ENCODE measurements at places on chromosomes 4 and X. TPM values are rescaled to one million over a fixed set of nuclear protein-coding genes. Genes with fewer than 3 reads are reported as not detected.

DNA sequence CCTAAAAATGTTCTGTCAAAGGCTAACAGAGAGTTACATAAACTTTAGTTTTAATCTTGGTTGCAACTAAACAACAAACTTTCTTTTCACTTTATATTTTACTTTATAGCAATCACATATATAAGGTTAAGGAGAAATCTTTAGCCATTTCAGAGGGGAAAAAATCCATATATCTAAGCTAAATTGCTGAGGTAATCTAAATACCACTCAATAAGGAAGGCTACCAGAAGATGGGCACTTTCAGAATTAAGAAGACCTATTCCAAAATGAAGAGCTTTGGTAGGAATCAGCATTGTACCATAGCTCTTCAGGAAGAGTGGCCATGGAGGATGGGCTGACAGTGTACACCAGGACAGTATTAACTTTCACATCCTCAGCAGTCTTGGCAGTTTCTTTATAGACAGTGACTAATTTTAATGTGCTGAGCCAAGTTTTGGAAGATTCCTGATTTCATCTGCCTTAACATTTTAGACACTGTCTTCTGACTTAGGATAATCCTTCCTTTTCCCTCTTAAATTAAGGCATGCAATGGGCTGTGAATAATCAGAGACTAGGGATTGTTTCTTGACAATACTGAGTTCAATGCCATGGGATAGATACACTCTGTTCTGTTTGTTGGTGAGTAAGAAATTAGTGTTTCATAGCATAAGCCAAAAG is 7.1 kb downstream of the FAT4 start:
- H3K27ac ChIP-seq, result peak overlapping the region; percentile 62
- no peaks in the 10 kb centered on the region for H3K36me3 ChIP-seq
- H3K4me3 ChIP-seq, result peak overlapping the region; percentile 45
- H3K4me1 ChIP-seq, result peaks cover 44% of the 10 kb centered on the region

DNA sequence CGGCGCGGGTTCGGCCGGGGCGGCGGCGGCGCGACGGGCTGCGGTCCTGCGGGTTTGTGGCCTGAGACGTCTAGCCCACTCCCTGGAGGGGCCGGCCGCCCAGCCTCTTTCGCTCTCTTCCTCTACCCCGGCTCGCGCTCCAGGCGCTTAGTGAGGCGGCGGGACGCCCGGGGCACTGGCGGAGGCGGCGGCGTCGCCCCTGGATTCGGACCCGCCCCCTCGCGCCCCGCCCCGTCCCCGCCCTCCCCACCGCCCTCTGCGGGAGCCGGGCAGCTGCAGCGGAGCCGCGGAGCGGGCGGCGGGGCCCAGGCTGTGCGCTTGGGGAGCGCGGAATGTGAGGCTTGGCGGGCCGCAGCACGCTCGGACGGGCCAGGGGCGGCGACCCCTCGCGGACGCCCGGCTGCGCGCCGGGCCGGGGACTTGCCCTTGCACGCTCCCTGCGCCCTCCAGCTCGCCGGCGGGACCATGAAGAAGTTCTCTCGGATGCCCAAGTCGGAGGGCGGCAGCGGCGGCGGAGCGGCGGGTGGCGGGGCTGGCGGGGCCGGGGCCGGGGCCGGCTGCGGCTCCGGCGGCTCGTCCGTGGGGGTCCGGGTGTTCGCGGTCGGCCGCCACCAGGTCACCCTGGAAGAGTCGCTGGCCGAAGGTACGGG is at the start of gene BMP2K:
TSS of gene BMP2K (plus strand) at position 272 of the 650 bp plus-strand sequence. CDS start at position 466, 194 bp downstream.
- H3K27me3 ChIP-seq, result no peaks in the 10 kb centered on the region
- H3K4me3 ChIP-seq, result peak within 1 kb of the TSS; percentile 85

DNA sequence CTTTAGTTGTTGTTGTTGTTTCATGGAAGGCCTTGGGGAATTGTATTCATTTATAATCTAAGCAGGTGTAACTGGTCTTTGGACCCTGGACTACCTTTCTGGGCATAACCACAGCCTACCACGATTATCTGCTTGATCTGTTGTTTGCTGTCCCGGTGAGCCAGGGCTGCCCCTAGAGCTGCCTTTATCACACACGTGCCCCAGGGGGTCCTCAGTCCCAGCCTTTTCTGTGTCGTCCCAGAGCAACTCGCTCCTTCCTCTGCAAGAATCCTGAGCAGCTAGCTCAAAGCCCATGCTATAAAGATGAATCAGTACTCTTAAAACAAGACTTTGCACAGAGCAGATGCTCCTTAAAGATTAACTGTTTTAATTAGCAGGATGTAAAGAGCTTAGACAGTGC is 273.2 kb downstream of the EVC2 start:
- H3K27me3 ChIP-seq, result no peaks in the 10 kb centered on the region
- H3K27ac ChIP-seq, result no peak overlapping the region
- H3K4me3 ChIP-seq, result no peak overlapping the region
- no peak for DNase-seq
- H3K4me1 ChIP-seq, result no peaks in the 10 kb centered on the region

DNA sequence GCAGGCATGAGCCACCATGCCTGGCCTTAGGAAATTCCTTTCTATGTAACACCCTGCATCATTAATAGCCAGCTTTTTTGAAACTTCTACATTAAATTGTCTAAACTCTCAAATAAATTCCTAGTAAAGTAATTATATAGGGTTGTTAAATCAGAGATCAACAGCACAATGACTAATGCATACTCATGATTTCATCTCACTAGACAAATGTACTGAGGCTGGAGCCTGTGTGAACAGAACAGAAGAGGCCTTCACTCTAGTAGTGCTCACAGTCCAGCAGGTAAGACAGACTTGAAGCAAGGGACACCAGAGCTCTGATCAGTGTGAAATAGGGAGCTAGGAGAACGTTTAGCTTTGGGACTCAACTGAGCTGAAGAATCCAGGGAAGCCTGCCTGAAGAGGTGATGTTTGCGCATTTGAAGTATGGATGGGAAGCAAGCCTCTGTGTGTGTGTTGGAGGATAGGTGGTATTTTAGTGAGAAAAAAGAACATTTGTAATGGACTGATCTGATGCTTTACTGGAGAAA is 3.9 kb downstream of the ZFP42 start:
- no peak overlapping the region for H3K4me3 ChIP-seq
- no peaks in the 10 kb centered on the region for H3K36me3 ChIP-seq
- H3K4me1 ChIP-seq, result no peaks in the 10 kb centered on the region
- DNase-seq, result no peak
- H3K27me3 ChIP-seq, result no peaks in the 10 kb centered on the region

DNA sequence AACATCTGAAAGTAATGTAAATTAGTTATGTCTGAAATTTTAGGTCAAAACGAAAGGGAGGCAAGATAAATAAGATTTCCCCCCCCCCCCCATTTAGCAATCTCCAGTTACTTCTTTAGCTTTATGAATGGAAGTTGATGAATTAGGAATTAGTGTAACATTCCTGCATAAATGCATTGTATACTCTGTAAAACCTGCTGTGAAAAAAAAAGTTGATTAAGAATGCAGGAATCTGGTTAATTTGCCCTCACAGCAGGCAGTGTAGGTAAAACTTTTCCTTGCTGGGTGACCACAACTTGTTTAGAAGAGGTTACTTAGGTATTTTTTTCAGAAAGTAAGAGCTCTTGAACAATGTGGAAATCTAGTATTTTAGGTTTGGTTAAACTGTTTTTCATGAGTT is 15.3 kb downstream of the LARP7 start:
- no peak overlapping the region for H3K27ac ChIP-seq
- no peak overlapping the region for H3K4me3 ChIP-seq

- no peak for DNase-seq
- no peak overlapping the region for H3K27ac ChIP-seq
- H3K36me3 ChIP-seq, result no peaks in the 10 kb centered on the region
- H3K4me1 ChIP-seq, result no peaks in the 10 kb centered on the region
- H3K4me3 ChIP-seq, result no peak overlapping the region
Observed at GRCh38 chrX:149949743-149950436, 11.6 kb upstream of the EOLA2 start.

Gene KCND1
- total RNA-seq, result 1.2 TPM

Gene PGAM4
- not detected for total RNA-seq

Gene SASH3
- 1.3 TPM for total RNA-seq

Gene NDST3
- not detected for total RNA-seq

Gene PYURF
- total RNA-seq, result 62.4 TPM

Gene HCCS
- total RNA-seq, result 25.2 TPM

Gene FAM133A
- not detected for total RNA-seq

Gene SLC10A4
- total RNA-seq, result not detected

Data from gastrocnemius medialis (tissue), 4 donors.